H7 (cell line): ENCODE measurements at places on chromosomes 2 and 18. TPM values are rescaled to one million over a fixed set of nuclear protein-coding genes. Genes with fewer than 3 reads are reported as not detected.

Gene IL18R1
- 0.41 and 0.42 TPM in 2 replicates for total RNA-seq

Gene VWA3B
- total RNA-seq: 1.0 TPM in 1 of 2 replicates, not detected in the other

Gene KCNE4
- total RNA-seq: not detected in 2 replicates

Gene OSR1
- total RNA-seq: 0.44 TPM in 1 of 2 replicates, not detected in the other

Gene LIPG
- 5.5 and 7.2 TPM in 2 replicates for total RNA-seq

Gene ASB18
- not detected in 2 replicates for total RNA-seq

Gene DLGAP1
- total RNA-seq: 10.1 and 21.7 TPM in 2 replicates

Gene TLX2
- total RNA-seq: not detected in 2 replicates

Gene CYP27C1
- 0.59 and 0.83 TPM in 2 replicates for total RNA-seq

Gene MZT2A
- 156 and 163 TPM in 2 replicates for total RNA-seq

Gene LYPD6
- total RNA-seq: 2.9 and 3.0 TPM in 2 replicates

Gene AGAP1
- total RNA-seq: 12.6 and 17.1 TPM in 2 replicates

Gene STPG4
- not detected in 2 replicates for total RNA-seq

- no peak for DNase-seq
These were observed 95.2 kb upstream of the BOD1L2 start for GRCh38 chr18:57051657-57052044.

GRCh38 chr2:136118819-136119716 is 1.1 kb upstream of the CXCR4 start:
- peak; percentile 81 for DNase-seq

DNA sequence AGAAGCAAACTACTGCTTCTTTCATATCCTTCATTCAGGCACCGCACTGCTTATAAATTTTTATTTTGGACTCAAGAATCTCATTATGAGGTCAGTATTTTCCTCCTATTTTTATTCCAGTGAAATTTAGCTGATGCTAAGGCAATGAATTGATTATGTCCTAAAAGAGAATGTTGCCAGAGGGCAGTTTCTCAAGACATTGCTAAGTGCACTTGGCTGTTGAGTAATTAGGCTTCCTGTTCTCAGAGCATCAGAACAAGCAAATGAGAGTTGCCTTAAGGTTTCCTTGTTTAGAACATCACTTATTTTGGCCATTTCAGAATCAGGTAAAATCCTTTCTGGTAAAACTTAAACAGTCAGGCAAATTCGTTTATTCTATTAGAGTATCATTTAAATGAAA is 548.6 kb upstream of the ZEB2 start:
- DNase-seq: no peak

- no peak for DNase-seq
These were observed 149.3 kb downstream of the EML6 start for GRCh38 chr2:54872780-54873179.

DNA sequence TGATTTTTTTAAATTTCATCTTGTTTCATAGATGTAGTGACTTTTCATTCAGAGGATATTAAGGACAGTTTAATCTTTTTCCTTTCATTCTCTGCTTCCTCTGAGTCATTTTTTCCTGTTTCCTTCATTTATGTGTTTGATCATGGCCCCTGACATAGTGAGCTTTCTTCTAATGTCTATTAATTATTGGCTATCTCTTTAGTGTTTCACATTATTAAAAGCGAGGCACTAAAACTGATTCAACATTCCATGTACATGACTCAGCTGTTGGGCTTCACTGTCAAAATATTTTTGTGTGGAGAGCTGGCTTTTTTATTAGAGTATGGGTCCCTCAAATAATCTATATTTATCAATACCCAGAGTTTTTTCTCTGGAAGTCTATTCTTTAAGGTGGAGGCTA is 125.8 kb downstream of the THSD7B start:
- DNase-seq: no peak

GRCh38 chr2:169709331-169709730 is 15.1 kb downstream of the PHOSPHO2 start:
- DNase-seq: no peak

DNA sequence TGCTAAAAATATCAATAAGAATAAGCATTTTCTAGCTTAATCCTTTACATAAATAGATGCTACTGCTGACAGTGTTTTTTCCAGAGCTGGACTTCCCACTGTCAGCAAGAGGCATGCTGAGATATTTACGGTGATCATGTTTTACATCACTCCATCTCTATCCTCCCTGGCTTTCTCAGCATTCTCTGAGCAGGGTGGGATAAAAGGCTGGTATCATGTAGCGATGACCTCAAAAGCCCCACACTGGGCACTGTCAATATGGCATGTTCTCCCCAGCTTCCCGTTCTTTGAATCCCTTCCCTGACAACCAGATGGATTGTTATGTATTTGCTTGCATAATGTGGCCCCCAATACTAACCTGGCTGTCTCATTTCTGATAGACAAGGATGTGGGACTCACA is 83.2 kb upstream of the EPHA4 start:
- DNase-seq: peak; percentile 4

- no peak for DNase-seq
These were observed 15.3 kb downstream of the FHL2 start for GRCh38 chr2:105383432-105384166.

DNA sequence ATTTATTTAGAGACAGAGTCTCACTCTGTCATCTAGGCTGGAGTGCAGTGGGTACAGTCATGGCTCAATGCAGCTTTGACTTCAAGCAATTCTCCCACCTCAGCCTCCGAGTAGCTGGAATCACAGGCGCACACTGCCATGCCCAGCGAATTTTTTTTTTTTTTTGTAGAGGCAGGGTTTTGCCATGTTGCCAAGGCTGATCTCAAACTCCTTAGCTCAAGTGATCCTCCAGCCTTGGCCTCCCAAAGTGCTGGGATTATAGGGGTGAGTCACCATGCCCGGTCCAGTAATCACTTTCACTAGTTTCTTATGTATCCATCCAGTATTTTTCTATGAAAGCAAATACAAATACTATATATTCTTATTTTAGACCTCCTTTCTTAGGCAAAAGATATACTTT is 24.0 kb downstream of the PRKAG3 start:
- DNase-seq: no peak

DNA sequence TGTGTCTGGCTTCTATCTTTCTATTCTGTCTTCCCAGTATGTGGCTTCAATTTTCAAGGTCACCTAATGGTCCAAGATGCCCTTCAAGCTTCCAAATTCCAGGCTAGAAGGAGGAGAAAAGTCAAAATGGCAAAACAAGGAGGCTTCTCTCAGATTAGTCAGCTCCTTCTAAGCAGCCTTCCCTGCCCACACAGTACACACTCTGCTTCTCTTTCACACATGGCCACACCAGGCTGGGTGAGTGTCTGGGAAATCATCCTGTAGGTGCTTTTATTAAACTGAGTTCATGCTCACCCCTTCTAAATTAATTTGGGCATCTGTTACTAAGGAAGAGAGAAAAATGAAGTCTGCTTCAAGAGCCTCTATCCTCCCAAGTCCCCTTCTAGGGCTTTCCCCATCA is 277.2 kb upstream of the MGAT5 start:
- DNase-seq: no peak

GRCh38 chr2:99140860-99141109 is 722 bp upstream of the C2orf15 start:
- no peak for DNase-seq

- no peak for DNase-seq
These were observed 34.9 kb upstream of the SLC35G4 start for GRCh38 chr18:11574545-11574944.

DNA sequence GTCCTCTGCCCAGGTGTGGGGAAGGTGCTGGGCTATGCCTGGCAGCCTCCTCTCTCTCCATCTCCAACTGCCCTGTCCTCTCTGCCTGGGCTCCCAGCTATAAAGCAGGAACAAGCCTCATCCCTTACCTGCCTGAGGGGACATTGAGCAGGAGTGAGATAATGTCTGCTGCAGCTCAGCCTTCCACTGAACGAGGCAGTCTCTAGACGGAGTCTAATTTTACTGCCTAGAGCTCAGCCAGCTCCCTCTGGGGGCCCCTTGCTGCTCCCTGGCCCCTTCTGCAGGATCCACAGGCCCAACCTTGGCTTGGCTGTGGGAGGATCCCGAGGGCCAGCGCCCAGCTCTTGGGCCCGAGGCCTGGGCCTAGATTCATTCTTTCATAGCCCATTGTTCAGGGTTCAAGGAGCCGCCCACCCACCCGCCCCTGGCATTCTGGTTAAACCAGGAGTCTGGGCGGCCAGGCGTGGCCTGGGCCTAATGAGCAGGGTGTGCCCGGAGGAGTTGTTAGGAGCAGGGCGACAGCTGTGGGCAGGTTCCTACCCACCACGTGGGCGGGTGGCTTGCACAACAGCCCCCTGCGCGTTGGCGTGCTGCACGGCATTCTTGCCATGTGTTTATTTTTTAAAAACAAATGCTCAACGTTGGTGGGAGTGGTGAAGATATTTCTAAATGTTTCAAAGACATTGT is 44.6 kb downstream of the FOSL2 start:
- no peak for DNase-seq

DNA sequence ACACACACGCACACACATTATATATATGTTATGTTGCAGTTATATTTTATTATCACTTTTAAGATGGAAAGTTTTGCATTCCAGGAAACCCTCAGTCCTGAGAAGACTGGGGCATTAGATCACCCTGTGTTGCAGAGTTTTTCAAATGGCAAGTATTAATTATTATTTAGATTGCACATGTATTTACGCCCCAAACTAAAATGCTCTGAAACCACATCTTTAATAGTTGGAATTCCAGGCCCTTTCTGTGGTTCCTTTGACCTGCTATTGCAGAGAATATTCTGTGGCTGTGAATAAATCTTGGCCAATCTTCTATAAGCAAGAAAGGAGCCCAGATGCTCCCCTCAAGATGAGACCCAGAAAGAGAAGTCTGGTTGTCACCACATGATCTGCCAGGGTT is 427.0 kb upstream of the TNP1 start:
- no peak for DNase-seq
